ENCODE measurements at places on chromosomes 12 and 14.

- DNase-seq = no peak
Observed at GRCh38 chr14:83798421-83798820, 1731.5 kb upstream of the FLRT2 start.

DNA sequence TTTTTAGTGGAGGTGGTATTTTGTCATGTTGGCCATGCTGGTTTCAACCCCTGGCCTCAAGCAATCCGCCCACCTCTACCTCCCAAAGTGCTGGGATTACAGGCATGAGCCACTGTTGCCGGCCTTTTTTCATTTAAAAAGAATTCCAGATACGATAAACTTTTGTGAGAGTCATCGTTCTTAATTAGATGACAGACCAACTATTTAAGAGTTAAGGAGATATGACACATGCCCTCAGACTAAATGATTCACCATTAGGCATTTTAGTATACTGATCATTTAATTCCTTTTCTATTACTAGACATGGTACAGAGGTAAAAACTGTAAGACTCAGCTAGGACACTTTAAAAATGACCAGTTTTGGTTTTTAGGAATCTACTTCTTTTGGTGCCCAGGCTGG is 2.4 kb downstream of the ANKRD13A start:
- DNase-seq = no peak

- DNase-seq = no peak
Observed at GRCh38 chr12:97022536-97023230, 115.6 kb downstream of the NEDD1 start.

DNA sequence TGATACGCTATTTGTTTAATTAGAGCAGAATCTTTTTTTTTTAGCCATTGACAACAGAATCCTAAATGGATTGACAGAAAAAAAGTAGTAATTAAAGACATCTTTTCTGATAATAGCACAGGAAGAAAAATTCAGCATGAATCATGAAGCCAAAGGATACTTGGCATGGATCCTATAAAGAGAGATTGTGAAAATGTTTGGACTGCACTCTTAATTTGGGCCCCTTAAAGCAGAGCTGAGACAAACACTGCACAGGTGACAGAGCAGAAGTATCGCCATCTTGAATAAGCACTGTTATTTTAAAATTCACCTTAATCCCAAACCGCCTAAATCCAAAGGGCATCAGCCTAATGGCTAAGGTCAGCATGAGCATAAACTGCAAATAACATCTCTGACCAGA is 48.8 kb upstream of the SEL1L start:
- DNase-seq = no peak

- no peak for DNase-seq
Observed at GRCh38 chr14:104644656-104645378, 40.2 kb upstream of the TMEM179 start.

GRCh38 chr14:89024691-89025090 is 200.2 kb downstream of the TTC8 start:
- DNase-seq = no peak

DNA sequence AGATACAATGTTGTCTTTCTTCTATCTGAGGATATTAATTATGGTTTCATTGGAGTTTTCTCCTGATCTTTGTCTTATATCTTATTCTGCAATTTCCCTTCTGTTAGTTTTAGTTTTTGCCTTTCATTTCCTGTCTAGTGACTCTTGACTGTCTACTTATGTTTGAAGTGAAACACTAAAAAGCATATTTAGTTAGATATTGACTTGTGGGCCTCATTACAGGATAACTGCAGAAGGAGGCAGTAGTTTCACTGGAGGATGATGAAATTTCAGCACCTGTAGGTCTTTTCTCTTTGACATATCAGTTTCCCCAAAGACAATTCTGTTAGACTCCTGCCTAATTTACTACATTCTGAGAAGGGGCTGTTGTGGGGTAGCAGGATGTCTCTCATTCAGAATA is 97.5 kb upstream of the NEDD1 start:
- no peak for DNase-seq

DNA sequence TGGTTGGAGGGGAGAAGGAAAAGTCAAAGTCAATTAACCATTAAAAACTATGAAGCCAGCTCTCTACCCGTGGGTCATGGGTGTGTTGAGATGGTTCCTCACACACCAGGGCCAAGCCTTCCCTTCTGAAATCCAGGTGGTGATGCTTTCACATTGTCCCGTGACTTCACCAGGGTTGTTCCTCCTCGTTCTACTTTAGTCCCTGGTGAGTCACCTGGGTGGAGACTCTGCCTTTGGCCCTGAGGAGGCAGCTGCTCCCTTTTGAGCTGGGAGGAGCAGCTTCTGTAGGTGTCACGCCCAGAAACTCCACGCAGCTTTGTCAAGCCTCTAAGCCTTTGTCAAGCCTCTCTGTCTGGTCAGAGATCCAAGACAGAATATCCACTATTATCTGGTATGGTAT is 348.3 kb downstream of the BMP4 start:
- no peak for DNase-seq

DNA sequence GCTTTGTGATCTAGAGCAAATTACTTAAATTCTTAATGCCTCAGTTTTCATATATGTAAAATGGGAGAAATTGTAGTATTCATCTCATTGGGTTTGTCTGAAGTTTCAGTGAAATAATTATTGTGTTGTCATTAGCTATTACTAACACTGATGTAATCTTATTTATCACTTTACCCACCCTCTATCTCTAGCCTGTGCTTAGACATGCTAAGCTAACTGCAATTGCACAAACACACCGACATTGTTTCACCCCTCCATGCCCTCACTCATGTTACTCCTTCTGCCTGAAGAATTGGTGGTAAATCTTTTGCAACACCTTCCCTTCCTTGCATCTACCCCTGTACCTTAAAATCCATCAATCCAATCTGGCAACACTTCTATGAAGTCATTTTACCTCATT is 241.6 kb downstream of the BCAT1 start:
- no peak for DNase-seq

- no peak for DNase-seq
Observed at GRCh38 chr12:51482929-51483697, 58.5 kb downstream of the SLC4A8 start.

DNA sequence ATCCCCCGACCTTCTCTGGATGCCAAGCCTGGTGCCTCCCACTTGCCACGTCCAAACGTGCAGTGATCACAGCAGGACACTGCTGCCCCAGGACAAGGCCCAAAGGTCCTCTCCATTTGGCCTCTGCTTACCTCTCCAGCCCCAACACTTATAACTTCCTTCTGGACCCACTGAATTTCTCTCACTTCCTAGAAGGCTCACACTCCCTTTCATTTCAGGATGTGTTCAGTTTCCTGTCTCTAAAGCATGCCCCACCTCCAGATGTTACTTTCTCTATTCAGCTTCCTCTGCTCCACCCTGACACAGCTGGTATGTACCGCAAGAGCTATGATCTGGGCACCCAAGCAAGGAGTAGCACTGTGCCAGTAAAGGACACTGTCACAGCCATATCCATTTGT is 33.0 kb downstream of the CDKL1 start:
- no peak for DNase-seq
